ENCODE measurements at places on chromosomes 1 and 21. TPM values are rescaled to one million over a fixed set of nuclear protein-coding genes. Genes with fewer than 3 reads are reported as not detected.

LRIF1 gene
- total RNA-seq, result 12.3 TPM

TMPRSS15 gene
- total RNA-seq, result not detected

ETV3L gene
- not detected for total RNA-seq

CCDC181 gene
- total RNA-seq, result not detected

OR2L3 gene
- total RNA-seq, result not detected

DCAF6 gene
- 52.5 TPM for total RNA-seq

FCRL6 gene
- total RNA-seq, result not detected

B3GALT6 gene
- total RNA-seq, result 38.4 TPM

PIGR gene
- total RNA-seq, result not detected

AVPR1B gene
- not detected for total RNA-seq

S100A7 gene
- total RNA-seq, result not detected

KRTAP19-8 gene
- not detected for total RNA-seq

ACTN2 gene
- 5.4 TPM for total RNA-seq

CRP gene
- total RNA-seq, result not detected

FGR gene
- total RNA-seq, result not detected

PADI2 gene
- not detected for total RNA-seq

KIF21B gene
- total RNA-seq, result 0.16 TPM

TMOD4 gene
- not detected for total RNA-seq

C8B gene
- total RNA-seq, result not detected

RPE65 gene
- total RNA-seq, result under 0.01 TPM

PDE9A gene
- total RNA-seq, result 3.2 TPM

POLR3GL gene
- total RNA-seq, result 12.5 TPM

PLA2G5 gene
- total RNA-seq, result 35.0 TPM

KDM5B gene
- total RNA-seq, result 57.7 TPM

TSPAN1 gene
- total RNA-seq, result 0.49 TPM

NUP210L gene
- total RNA-seq, result not detected

SOD1 gene
- 281 TPM for total RNA-seq

KHDRBS1 gene
- 43.7 TPM for total RNA-seq

OBSCN gene
- 2.3 TPM for total RNA-seq

U2AF1 gene
- total RNA-seq, result 11.5 TPM
